Fibroblast of lung (primary cell): ENCODE measurements at places on chromosomes 5 and 9.

DNA sequence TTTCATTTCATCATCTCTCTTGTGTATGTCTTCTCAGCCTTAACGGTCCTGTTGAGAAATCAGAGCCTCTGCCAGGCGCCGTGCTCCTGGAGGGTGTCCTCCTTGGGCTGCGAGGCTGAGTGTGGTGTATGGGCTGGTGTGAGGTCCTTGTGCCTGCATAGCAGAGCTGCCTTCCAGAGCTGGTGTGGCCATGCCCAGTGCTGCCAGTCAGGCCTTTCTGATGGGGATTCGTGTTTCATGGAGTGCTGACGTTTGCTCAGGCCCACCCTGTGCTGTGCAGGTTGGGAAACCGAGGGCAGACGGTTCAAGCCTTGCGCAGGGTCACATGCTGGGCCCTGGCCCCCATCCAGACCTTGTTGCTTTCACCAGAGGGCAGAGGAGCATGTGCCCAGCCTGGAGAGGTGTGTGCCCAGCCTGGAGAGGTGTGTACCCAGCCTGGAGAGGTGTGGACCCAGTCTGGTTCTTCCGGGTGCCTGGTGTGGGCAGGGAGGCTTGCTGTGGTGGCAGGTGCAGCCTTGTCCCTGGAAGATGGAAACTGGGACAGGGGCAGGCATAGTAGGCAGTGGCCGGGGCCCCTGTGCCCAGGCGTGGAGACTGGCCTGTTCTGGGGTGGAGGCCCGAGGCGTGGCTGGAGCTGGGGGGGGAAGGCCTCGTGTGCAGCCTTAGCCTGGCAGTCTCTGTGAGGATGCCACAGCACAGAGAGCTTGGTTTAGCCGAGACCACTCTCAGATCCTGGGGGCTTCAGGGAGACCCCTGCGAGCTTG, 84.0 kb downstream of the RXRA start:
- DNase-seq: no peak
- peaks cover 1% of the 10 kb centered on the region for H3K36me3 ChIP-seq
- H3K27ac ChIP-seq: no peak overlapping the region
- H3K4me3 ChIP-seq: no peak overlapping the region
- H3K4me1 ChIP-seq: peaks cover 28% of the 10 kb centered on the region

- no peaks in the 10 kb centered on the region for H3K36me3 ChIP-seq
- no peaks in the 10 kb centered on the region for H3K27me3 ChIP-seq
- no peak overlapping the region for H3K4me3 ChIP-seq
- peaks cover 19% of the 10 kb centered on the region for H3K4me1 ChIP-seq
- H3K27ac ChIP-seq: peak overlapping the region; percentile 56
Measured at GRCh38 chr5:168364750-168365550, 73.5 kb downstream of the WWC1 start.

DNA sequence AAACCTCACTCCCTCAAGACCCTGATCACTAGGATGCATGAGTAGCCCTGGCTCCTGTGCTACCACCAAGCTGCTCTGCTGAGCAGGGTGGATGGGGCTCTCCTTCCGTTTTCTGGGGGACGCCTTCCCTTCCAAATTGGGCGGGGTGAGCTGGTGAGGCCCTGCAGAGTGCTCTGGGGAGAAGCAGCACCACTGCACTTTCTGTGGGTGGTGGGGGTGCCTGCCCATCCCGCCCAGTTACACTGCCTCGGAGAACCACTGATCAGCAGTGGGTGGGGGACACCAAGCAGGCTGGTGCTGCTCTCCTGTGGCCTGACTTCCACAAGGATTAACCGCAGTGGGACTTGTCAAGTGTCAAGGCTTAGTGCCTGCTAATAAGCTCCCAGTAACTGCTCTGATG, 19.0 kb downstream of the GFPT2 start:
- no peak for DNase-seq
- no peaks in the 10 kb centered on the region for H3K27me3 ChIP-seq
- no peak overlapping the region for H3K27ac ChIP-seq
- peaks cover 10% of the 10 kb centered on the region for H3K4me1 ChIP-seq
- H3K4me3 ChIP-seq: no peak overlapping the region

- H3K27me3 ChIP-seq: peaks cover 39% of the 10 kb centered on the region
- no peaks in the 10 kb centered on the region for H3K36me3 ChIP-seq
- H3K4me3 ChIP-seq: no peak overlapping the region
- H3K27ac ChIP-seq: no peak overlapping the region
Measured at GRCh38 chr5:139757727-139758509, 37.7 kb upstream of the PSD2 start.
